ENCODE measurements at places on chromosomes 5 and 9. TPM values are rescaled to one million over a fixed set of nuclear protein-coding genes. Genes with fewer than 3 reads are reported as not detected.

Gene SPATA31C1
- not detected for total RNA-seq

Gene OR1J4
- total RNA-seq = 1.8 TPM

Gene FYB1
- total RNA-seq = 639 TPM

DNA sequence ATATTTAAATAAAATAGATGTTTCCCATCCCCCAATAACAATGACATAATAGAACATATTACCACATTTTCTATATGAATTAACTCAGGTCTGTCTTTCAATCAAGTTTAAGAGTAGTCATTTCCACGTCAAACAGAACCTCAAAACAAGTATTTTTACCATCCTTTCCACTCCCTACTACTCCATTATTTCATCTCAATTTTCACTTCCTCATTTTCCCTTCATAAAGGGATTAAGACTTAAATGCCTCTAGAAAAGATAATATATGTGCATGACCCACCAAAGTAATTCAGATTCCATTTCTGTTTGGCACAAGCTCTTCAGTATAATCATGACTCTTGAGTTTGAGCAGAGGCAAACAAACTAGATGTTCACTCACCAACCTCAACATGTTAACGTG, 40.4 kb downstream of the ELOVL7 start:
- H3K27ac ChIP-seq = no peak overlapping the region
- H3K27me3 ChIP-seq = no peaks in the 10 kb centered on the region
- H3K36me3 ChIP-seq = no peaks in the 10 kb centered on the region
- H3K4me1 ChIP-seq = no peaks in the 10 kb centered on the region

- H3K36me3 ChIP-seq = peaks cover 3% of the 10 kb centered on the region
- H3K27ac ChIP-seq = no peak overlapping the region
- H3K27me3 ChIP-seq = no peaks in the 10 kb centered on the region
These were observed 25.3 kb downstream of the EFCAB9 start for GRCh38 chr5:172219296-172219695.

DNA sequence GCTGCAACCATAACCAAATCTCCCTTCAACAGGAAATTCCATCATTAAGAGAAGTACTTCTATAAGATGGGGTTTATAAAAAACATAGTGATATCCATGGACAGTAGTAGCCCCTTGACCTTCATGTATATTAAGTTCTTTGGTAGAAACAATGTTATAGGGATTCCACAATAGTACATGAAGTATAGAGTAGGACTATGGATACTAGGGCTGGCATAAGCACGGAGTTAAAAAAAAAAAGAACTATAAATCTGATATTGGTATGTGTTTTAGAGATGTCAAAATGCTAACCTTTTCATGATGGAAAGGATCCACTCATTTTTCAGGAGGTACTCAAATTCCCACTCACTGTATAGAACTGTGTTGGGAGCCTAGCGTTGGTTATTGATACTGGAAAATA, 337.6 kb downstream of the FGF10 start:
- no peak overlapping the region for H3K27ac ChIP-seq
- H3K4me1 ChIP-seq = no peaks in the 10 kb centered on the region
- no peaks in the 10 kb centered on the region for H3K36me3 ChIP-seq
- DNase-seq = no peak

DNA sequence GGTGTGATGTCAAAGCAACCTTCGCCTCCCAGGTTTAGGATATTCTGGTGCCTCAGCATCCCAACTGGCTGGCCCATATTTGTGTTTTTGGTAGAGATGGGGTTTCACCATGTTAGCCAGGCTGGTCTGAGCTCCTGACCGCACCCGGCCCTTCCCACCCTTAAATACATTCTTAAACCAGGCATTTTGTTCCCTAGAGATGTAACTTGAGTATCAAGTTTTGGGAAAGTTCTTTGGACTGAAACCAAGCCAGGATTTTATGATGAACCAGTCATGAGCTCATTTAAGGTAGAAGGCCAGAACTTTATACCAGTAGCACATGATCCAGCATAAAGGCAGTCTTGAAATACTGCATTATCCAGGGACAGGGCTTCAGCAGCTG, 3.5 kb downstream of the RPL7A start:
- DNase-seq = no peak
- no peak overlapping the region for H3K27ac ChIP-seq
- no peak overlapping the region for H3K4me3 ChIP-seq
- H3K27me3 ChIP-seq = no peaks in the 10 kb centered on the region
- peaks cover 43% of the 10 kb centered on the region for H3K36me3 ChIP-seq
- peaks cover 30% of the 10 kb centered on the region for H3K4me1 ChIP-seq

DNA sequence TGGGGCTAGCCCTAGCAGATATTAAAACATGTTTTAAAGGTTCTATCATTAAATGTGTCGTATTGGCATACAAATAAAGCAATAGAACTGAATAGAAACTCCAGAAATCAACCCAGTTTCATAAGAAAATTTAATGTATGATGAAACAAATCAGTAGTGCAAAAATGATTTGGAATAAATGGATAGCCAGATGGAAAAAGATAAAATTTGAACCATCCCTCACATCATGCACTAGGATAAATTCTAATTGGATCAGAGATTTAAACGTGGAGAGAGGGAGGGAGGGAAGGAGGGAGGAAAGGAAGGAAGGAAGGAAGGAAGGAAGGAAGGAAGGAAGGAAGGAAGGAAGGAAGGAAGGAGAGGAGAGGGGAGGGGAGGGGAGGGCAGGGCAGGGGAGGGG, 235.3 kb downstream of the SEC61B start:
- no peak overlapping the region for H3K4me3 ChIP-seq
- no peaks in the 10 kb centered on the region for H3K4me1 ChIP-seq
- DNase-seq = no peak
- no peak overlapping the region for H3K27ac ChIP-seq

GRCh38 chr5:134948911-134949310, 18.8 kb upstream of the CATSPER3 start:
- no peak overlapping the region for H3K27ac ChIP-seq
- no peak for DNase-seq
- no peaks in the 10 kb centered on the region for H3K27me3 ChIP-seq
- no peaks in the 10 kb centered on the region for H3K36me3 ChIP-seq

DNA sequence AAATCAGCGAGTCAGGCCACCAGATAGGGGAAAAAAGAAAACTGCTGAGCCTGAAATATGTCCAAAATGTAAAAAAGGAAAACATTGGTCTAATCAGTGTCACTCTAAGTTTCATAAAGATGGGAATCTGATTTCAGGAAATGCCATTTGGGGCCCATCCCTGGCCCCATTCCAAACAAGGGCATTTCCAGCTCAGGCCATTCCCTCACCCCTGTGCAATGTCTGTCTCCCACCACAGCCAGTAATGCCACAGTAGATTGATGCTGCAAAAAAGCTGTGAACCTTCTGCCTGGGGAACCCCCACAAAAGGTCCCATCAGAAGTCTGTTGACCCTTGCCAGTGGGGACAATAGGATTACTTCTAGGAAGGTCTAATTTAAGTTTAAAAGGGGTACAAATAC, 199.6 kb downstream of the YTHDC2 start:
- no peaks in the 10 kb centered on the region for H3K4me1 ChIP-seq
- no peak overlapping the region for H3K27ac ChIP-seq
- H3K4me3 ChIP-seq = no peak overlapping the region
- no peaks in the 10 kb centered on the region for H3K27me3 ChIP-seq
- no peaks in the 10 kb centered on the region for H3K36me3 ChIP-seq

DNA sequence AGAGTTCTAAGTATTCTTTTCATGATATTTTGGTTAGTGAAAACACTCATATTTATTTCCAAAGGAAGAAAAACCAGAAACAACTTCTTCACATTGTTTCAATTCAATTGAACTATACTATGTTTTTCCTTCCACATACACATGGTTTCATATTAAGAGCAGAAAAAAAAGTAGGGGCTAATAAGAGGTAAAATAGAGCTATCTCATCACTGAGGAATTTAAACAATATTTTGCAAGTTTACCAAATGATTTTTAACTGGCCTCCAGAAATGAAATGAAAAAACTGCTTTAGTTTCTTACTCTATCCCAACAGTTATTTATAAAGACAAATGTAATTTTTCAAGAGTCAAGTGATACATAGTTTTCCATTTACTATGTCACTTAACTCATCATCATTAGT, 233.5 kb downstream of the RFX3 start:
- no peak for DNase-seq
- no peaks in the 10 kb centered on the region for H3K4me1 ChIP-seq
- H3K36me3 ChIP-seq = peaks cover 31% of the 10 kb centered on the region
- H3K27me3 ChIP-seq = no peaks in the 10 kb centered on the region

DNA sequence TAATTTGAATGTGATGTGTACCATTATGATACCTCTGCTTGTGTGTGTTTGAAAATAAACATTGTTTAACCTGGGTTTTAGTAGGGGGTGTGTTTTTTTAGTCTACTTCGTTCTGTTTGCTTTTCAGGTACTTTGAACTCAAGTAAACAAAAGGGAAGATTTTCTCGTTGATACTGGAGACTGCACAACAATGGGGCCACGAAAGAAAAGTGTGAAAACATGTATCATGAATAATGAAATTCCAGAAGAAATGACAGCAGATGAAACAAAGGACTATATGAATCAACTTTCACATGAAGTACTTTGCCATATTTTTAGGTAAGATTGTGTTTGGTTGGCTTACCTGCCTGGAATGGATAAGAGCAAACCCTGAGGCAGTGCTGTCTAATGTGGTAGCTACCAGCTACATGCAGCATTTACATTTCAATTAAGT, 10.8 kb downstream of the FBXO38 start:
- H3K4me1 ChIP-seq = peaks cover 14% of the 10 kb centered on the region
- H3K27me3 ChIP-seq = no peaks in the 10 kb centered on the region
- H3K4me3 ChIP-seq = no peak overlapping the region
- H3K36me3 ChIP-seq = peaks cover 42% of the 10 kb centered on the region

All from CD4-positive, CD25-positive, alpha-beta regulatory T cell (primary cell).